ENCODE measurements at places on chromosomes 3 and 15.

DNA sequence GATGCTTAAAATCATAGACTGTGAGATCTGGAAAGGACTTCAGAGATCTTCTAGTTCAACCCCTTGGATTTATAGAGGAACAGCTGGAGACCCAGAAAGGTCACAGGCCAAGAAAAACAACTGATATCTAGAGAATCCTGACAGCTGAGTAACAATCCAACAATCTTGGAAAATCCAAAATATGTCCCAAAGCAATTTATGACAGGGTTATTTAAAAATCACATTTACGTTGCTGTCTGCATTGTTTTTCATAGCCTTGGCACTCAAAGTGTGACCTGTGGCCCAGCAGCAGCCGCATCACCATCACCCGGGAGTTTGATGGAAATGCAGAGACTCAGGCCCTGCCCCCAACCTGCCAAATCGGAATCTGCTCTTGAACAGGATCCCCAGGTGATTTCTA, 78.8 kb downstream of the FBN1 start:
- DNase-seq: no peak
- H3K27me3 ChIP-seq: no peaks in the 10 kb centered on the region
- H3K27ac ChIP-seq: no peak overlapping the region

DNA sequence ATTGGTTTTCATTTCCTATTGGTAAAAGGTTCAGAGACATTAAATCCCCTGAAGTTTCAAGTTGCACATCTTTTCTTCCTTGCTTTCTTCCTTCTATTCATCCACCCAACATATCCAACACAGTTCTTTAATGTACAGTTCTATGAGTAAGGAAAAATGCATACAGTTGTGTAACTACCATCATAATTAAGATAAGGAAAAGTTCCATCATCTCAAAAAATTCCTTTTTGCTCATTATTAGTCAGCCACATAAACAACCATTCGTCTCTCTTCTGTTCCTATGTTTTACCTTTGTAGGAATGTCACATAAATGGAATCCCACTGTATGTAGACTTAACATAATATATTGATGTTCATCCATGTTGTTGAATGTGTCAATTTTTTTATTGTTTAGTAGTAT, 211.1 kb upstream of the ADAMTS9 start:
- no peaks in the 10 kb centered on the region for H3K27me3 ChIP-seq
- no peak for DNase-seq
- no peak overlapping the region for H3K4me3 ChIP-seq

GRCh38 chr15:64816452-64816851, 9.0 kb downstream of the PIF1 start:
- peaks cover 8% of the 10 kb centered on the region for H3K4me1 ChIP-seq
- H3K27ac ChIP-seq: no peak overlapping the region
- H3K4me3 ChIP-seq: no peak overlapping the region
- H3K27me3 ChIP-seq: no peaks in the 10 kb centered on the region
- DNase-seq: no peak

DNA sequence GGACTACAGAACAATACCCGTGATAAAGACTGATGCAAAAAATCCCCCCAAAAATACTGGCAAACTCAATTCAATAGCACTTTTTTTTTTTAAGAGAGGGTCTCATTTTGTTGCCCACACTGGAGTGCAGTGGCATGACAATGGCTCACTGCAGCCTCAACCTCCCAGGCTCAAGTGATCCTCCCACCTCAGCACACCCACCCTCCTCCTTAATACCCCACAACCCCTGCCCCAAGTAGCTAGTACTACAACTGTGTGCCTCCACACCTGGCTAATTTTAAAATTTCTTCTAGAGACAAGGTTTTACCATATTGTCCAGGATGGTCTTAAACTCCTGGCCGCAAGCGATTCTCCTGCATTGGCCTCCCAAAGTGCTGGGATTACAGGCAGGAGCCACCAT, 11.4 kb downstream of the TOP2B start:
- H3K36me3 ChIP-seq: peaks cover 28% of the 10 kb centered on the region
- H3K4me1 ChIP-seq: peaks cover 44% of the 10 kb centered on the region
- H3K27me3 ChIP-seq: no peaks in the 10 kb centered on the region
- no peak for DNase-seq
- H3K27ac ChIP-seq: peak overlapping the region; percentile 28

GRCh38 chr3:57069503-57069902, 9.0 kb downstream of the SPATA12 start:
- no peaks in the 10 kb centered on the region for H3K36me3 ChIP-seq
- peaks cover 20% of the 10 kb centered on the region for H3K27me3 ChIP-seq
- no peak overlapping the region for H3K4me3 ChIP-seq
- peak overlapping the region; percentile 96 for H3K27ac ChIP-seq

DNA sequence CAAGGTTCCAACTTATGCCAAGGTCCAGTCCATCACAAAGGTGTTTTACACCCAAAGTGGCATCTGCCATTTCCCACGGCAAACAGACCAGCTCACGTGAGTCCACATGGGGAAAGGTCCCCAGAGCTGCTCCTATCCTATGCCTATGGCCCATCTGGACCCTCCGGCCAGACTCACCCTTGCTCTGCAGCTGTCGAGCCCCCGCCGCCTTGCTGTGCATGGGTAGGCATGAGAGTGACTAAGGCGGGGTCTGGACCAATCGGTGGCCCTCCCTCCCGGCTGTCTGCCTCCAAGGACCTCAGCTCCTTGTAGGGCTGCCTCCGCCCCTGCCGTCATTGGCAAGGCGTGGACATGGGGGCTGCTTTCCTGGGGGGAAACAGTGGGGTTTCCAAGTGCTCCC, 26.9 kb downstream of the DNASE1L3 start:
- peaks cover 21% of the 10 kb centered on the region for H3K4me1 ChIP-seq
- DNase-seq: no peak
- no peaks in the 10 kb centered on the region for H3K27me3 ChIP-seq
- no peak overlapping the region for H3K4me3 ChIP-seq

GRCh38 chr3:135598597-135598996, 366.9 kb upstream of the PPP2R3A start:
- no peaks in the 10 kb centered on the region for H3K4me1 ChIP-seq
- DNase-seq: no peak
- H3K27me3 ChIP-seq: no peaks in the 10 kb centered on the region

- no peaks in the 10 kb centered on the region for H3K36me3 ChIP-seq
- H3K4me3 ChIP-seq: no peak overlapping the region
- H3K4me1 ChIP-seq: peaks cover 3% of the 10 kb centered on the region
- no peak overlapping the region for H3K27ac ChIP-seq
- peaks cover 5% of the 10 kb centered on the region for H3K27me3 ChIP-seq
- DNase-seq: no peak
These were observed 133.4 kb downstream of the IL5RA start for GRCh38 chr3:2976796-2977195.

DNA sequence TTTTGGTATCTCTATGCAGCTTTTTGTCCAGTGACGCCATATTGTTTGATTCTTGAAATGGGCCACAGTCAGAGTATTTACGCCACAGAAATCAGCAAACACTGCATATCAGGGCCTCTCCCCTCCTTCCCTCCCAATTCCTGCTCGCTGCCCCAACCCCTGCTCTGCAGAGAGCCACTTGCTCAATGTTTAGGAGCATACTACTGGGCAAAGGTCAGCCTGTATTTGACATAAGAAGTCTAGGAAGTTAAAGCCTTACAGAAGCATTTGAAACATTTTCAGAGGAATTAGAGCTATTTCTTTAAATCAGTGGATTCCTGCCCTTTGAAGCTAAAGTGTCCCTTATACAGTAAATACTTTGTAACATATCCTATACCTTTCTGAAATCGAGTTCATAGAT, 17.4 kb upstream of the RARB start:
- no peak overlapping the region for H3K27ac ChIP-seq
- no peak for DNase-seq
- no peaks in the 10 kb centered on the region for H3K36me3 ChIP-seq
- no peaks in the 10 kb centered on the region for H3K4me1 ChIP-seq
- no peak overlapping the region for H3K4me3 ChIP-seq

DNA sequence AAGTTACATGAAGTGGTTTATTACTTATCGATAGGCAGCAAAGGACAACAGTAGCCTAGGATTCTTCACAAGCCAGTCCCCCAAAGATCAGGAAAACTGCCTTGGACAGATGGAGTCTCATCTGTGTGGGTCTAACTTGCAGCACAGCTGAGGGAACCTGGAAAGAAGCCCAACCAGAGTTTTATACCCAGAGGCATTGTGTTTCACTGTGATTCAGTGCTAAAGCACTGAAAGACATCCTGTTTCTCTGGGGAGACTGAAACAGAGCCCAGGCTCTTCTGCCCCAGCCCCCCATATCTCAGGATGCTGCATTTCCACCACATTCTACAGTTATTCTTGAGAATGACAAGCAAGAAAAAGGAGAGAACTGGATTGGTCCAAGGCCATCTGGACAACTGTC, 48.2 kb upstream of the PYDC2 start:
- no peak for DNase-seq
- no peaks in the 10 kb centered on the region for H3K27me3 ChIP-seq
- no peak overlapping the region for H3K27ac ChIP-seq
- H3K4me3 ChIP-seq: no peak overlapping the region
- H3K36me3 ChIP-seq: peaks cover 8% of the 10 kb centered on the region

DNA sequence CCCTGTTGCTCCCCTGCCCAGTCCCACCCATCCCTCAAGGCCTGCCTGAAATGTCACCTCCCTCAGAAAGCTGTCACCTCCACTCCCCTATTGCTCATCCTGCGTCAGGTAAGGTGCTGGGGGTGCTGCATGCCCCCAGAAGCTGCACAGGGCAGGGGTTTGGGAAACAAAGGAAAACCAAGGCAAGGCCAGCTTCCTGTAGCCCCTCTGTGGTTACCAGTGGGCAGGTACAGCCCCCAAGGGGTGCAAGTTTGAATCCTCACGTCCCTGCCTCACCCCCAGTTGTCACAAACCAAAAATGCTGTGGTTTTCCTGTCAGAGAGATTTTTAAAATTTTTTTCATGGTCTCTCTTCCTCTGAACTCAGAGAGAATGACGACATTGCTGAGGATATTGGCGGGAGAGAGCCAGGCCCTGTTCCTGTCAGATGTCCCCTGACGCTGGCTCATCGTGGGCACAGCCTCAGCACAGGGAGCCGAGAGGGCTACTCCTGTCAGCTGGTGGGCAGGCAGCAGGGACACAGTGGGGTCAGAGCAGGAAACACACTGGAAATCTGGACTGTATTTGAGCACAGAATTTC, 27.0 kb downstream of the PSTPIP1 start:
- no peak for DNase-seq
- H3K36me3 ChIP-seq: peaks cover 17% of the 10 kb centered on the region
- peaks cover 13% of the 10 kb centered on the region for H3K4me1 ChIP-seq
- no peak overlapping the region for H3K4me3 ChIP-seq
- no peaks in the 10 kb centered on the region for H3K27me3 ChIP-seq
- no peak overlapping the region for H3K27ac ChIP-seq

GRCh38 chr3:13353936-13354542, 66.1 kb downstream of the NUP210 start:
- H3K4me1 ChIP-seq: peaks cover 13% of the 10 kb centered on the region
- DNase-seq: no peak
- no peak overlapping the region for H3K4me3 ChIP-seq
- H3K27me3 ChIP-seq: no peaks in the 10 kb centered on the region

GRCh38 chr3:140117096-140117526, 182.1 kb downstream of the CLSTN2 start:
- H3K4me3 ChIP-seq: no peak overlapping the region
- H3K4me1 ChIP-seq: no peaks in the 10 kb centered on the region
- DNase-seq: no peak
- H3K27me3 ChIP-seq: peaks cover 4% of the 10 kb centered on the region

GRCh38 chr3:57998366-57999283, 9.6 kb upstream of the FLNB start:
- H3K27me3 ChIP-seq: no peaks in the 10 kb centered on the region
- H3K4me1 ChIP-seq: peaks cover 21% of the 10 kb centered on the region
- DNase-seq: no peak

- H3K27me3 ChIP-seq: peaks cover 7% of the 10 kb centered on the region
- H3K4me1 ChIP-seq: peaks cover 2% of the 10 kb centered on the region
- no peak for DNase-seq
These were observed 53.2 kb downstream of the LIPC start for GRCh38 chr15:58484791-58485600.

DNA sequence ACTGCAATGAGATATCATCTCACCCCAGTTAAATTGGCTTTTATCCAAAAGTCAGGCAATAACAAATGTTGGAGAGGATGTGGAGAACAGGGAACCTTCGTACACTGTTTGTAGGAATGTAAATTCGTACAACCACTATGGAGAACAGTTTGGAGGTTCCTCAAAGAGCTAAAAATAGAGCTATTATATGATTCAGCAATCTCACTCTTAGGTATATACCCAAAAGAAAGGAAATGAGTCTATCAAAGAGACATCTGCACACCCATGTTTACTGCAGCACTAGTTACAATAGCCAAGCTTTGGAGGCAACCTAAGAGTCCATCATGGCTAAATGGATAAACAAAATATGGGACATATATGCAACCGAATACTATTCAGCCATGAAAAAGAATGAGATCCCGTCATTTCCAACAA, 68.0 kb upstream of the HES1 start:
- no peak for DNase-seq
- no peaks in the 10 kb centered on the region for H3K27me3 ChIP-seq
- no peak overlapping the region for H3K4me3 ChIP-seq
- no peaks in the 10 kb centered on the region for H3K36me3 ChIP-seq
- no peak overlapping the region for H3K27ac ChIP-seq
- peaks cover 17% of the 10 kb centered on the region for H3K4me1 ChIP-seq

DNA sequence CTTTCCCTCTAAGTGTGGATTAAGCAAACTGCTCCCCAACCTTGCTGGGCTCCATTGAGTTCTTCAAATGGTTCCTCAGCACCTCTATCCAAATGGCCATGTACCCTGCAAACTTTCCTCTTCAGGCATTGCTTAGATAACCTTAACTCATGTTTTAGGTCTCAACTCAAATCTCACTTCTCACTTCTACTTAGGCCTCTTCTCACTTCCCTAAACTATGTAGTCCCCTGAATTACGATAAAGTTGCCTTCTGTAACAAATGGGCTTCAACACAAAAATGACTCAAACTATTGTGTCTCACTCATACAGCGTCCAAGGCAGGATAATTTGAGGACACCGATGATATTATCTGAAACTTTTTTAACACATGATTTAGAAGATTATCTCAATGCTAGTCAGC, 62.4 kb upstream of the STAC start:
- no peaks in the 10 kb centered on the region for H3K36me3 ChIP-seq
- no peaks in the 10 kb centered on the region for H3K4me1 ChIP-seq
- no peak overlapping the region for H3K4me3 ChIP-seq
- H3K27me3 ChIP-seq: peaks cover 2% of the 10 kb centered on the region
- H3K27ac ChIP-seq: no peak overlapping the region

DNA sequence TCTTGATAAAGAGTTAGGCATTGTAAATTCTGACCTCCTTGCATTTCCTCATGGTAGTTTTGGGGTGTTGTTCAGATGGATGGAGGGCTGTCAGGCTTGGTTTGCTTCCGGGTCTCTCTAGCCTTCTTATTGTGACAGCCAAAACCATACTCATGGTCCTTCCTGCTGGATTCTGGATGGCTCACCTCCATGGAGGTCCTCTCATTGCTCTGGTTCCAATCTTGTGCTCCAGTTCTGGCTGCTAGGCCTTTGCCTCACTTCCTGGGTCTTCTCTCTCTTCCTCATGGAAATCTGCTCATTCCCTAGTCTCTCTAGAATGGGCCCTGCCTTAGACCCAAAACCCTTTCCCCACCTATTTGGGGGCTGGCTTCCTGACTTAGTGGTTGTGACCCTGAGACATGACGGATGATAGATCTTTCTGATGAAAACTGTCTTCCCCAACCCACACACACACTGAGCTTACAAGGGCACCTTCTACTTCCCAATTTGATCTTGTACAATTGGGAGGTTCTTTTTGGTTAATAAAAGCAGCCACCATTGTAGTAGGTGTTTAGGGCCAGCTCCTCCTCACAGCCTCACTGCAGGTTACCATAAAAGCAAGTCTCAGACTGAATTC, 66.2 kb upstream of the XCR1 start:
- peaks cover 7% of the 10 kb centered on the region for H3K36me3 ChIP-seq
- no peaks in the 10 kb centered on the region for H3K27me3 ChIP-seq
- H3K4me3 ChIP-seq: peak overlapping the region; percentile 24
- no peak for DNase-seq

Measured in memory B cell (primary cell).